CD4-positive, alpha-beta memory T cell (primary cell): ENCODE measurements at places on chromosomes 13 and 19.
A peak's percentile ranks its signal among the peaks of the same experiment; 100 is the strongest.

DNA sequence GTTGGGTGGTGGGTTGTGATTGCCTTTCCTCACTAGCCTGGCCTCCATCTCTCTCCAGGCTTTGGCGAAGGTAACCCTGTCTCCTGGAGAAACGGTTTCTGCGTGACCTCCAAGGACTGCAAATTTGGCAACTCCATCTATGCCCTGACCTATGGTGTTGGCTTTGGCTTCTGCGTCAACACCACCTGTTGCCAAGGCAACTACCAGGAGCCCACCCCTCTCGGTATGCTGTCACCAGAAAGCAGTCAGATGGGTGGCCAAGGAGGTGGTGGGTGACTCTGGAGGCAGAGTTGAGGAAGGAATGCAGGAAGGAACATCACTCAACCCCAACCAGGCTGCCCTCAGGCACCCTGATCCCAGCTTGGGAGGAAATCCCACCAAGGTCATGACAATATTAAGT is 18.6 kb upstream of the IRGC start:
- no peak for DNase-seq

GRCh38 chr13:45320876-45321629 is 19.9 kb downstream of the TPT1 start:
- no peak for DNase-seq

GRCh38 chr19:34277244-34277643 is 22.9 kb downstream of the GARRE1 start:
- no peak for DNase-seq

DNA sequence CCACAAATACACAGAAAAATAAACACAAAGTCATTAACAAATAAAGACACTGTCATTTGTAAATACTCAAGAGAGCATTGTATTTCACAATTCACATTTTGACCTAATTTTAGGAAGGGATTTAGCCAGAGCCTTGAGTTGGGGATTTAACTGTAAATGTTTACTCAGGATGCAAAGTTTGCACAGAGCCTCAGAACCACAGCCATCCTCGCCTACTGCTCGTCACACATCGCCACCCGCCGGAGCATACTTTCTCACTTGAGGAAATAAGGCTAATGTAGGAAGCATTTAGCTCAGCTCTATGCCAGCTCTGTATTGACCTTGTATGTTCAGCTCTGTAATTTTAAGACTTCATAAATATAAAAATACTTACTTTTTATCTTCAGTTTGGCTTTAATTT is 442.7 kb downstream of the OXGR1 start:
- DNase-seq: no peak

DNA sequence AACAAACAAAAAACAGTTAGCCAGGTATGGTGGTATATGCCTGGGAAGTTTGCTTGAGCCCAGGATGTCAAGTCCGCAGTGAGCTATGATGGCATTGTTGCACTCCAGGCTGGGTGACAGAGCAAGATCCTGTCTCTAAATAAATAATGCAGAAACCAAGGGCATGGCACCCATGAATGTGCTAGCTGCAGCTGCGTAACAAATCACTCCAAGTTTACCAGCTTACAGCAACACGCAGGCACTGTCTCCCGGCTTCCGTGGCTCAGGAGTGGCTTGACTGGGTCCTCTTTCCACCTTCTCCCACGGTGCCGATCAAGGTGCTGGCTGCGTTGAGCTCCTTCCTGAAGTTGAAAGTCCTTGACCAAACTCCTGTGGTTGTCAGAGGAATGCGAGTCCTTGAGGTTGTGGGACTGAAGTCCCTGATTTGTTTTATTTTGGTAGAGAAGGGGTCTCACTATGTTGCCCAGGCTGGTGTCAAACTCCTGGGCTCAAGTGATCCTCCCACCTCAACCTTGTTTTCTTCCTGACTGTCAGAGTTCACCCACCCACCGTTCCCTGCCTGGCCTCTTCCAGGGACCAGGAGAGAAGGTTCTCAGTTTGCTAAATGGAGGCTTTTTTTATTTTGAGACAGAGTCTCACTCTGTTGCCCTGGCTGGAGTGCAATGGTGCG is 13.2 kb upstream of the ONECUT3 start:
- DNase-seq: no peak

DNA sequence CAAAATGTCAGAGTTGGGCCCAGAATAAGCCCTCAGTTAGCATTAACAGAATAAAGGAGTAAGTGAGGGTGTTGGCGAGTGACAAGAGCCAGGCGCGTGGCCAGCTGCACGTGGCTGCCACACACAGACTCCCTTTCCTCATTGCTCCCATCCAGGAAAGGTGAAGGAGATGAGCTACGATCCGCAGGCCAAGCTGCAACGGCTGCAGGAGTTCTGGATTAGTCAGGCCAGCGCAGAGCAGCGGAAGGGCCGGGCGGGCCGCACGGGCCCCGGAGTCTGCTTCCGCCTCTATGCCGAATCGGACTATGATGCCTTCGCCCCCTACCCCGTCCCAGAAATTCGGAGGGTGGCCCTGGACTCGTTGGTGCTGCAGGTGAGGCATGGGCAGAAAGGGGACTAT is 13.2 kb downstream of the DHX34 start:
- no peak for DNase-seq

DNA sequence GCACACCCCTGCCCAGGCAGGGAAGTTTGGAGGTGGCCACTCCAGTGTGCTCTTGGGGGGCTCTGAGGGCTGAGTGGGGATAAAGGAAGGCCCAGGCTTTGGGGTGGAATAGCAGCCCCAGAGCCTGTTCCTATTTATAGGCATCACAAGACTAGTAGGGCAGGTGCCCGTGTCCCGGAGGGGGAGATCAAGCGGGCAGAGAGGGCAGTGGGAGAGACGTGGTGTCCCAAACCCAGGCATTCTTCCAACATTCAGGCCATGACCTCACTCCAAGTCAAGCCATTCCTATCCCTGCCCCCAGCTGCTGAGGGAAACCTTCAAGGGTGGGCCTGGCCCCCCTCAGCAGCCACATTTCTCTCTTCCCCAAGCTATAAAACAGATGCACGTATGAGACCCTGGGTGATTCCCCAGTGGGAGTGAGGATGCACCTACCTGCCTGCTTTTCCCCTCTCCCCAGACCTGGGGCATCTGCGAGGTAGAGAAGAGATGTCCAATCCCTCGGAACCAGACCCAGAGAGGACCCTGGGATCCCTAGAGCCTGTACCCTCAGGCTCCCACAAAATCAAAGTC is 3.9 kb downstream of the WIZ start:
- no peak for DNase-seq

GRCh38 chr13:72246396-72246795 is 379.4 kb upstream of the DACH1 start:
- DNase-seq: no peak

DNA sequence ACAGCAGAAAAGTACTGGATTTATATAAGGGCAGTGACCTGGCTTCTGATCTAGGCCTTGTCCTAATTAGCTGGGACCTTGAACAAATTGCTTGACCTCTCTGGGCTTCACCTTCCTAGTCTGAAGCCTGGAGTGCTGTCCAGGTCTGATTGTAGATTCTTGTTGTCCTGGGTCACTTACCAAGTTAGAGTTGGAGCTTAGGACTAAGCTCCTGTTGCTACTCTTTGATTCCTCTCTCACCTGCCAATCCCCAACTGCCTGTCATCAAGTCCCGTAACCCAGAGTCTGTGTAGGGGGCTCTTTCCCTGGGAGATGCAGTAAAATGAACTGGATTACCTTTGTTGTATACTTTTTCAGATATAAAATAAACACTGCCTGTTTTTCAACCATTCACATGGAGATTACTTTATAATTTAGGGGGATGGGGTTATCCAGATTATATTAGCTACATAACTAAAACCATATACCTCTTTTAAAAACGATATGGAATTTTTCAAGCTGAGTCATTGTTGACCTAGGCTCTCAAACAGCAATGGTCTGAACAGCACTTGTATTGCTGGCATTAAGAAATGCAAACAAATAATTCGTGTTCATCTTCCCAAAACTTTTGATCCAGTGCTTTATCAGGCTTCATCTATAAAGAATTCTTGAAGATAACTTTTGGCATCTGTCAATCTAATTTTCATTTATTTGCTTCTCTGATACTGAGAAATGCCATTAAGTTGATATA is 5.8 kb downstream of the ARHGAP35 start:
- no peak for DNase-seq

DNA sequence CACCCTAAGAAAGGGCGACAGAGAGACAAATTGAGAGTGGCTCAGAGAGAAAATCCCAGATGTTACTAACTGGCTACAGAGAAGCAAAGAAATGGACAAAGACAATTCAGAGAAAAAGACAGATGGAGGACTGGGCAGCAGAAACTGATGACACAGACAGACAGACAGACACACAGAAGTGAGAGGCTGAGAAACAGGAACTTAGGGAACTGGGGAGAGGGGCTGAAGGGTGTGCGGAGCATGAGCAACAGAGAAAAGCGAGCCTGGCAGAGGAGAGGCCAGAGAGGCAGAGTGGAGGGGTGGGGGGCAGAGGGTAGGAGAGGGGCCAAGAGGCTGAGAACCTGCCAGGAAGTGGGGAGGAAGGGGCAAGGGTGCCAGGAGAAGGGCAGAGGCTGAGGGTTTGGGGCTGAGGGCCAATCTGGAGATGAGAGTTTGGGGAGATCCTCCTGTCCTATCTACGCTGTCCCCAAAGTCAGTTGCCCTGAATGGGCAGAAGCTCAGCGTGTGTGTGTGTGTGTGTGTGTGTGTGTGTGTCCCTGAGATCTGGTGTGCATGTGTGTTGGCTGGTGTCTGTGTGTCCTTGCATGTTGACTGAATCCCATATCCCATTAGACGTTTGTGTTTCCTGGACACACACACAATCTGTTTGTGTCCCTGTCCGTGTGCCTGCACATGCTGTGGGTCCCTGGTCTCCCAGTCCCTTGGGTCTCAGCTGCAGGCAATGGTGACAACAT is 5.6 kb upstream of the ERFL start:
- DNase-seq: no peak

GRCh38 chr13:52371736-52372247 is 34.2 kb downstream of the THSD1 start:
- no peak for DNase-seq

DNA sequence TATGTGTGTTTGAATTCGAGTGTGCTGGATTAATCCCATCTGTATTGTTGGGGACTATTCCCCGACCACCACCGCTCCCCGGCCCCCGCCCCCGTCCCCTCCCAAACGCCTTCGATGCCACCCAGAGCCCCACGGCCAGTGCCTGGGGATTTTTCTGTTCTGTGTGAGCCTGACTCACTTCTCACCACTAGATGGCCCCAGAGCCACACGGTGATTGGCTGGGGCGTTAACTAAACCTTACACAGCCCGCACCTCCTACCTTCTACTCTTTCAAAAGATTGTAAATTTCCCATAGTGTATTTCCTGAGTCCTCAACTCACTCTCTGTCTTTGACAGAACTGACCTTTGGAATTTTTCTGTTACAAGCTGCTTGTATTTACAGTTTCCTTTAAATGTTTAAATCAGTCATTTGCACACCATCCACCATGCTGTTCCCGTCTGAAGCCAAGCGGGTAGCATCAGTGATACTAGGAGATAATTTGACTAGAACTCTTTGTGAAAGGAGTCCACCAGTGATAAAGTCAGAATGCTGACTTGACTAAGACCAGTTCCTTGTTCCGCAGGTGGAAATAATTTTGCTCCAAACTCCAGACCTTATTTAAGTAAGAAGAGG is 61.4 kb downstream of the RFX2 start:
- peak; percentile 75 for DNase-seq

DNA sequence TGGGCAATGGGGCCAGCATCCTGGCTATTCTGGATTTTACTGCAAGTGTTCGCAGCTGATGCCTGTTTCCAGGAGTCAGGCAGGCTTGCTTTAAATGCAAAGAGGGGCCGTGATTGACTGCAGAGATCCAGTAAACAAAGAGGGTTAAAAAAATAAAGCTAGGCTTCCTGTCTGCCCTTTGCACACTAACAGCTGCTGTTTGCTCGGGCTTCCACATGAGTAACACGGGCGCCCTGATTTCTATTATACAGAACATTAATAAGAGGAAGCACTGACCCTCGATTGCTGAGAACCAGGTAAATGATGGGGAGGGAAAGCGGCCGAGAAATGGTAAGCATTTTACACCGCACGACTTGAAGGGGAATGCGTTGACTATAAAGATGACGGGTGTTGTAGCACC is 254.2 kb upstream of the ZNF507 start:
- DNase-seq: no peak

DNA sequence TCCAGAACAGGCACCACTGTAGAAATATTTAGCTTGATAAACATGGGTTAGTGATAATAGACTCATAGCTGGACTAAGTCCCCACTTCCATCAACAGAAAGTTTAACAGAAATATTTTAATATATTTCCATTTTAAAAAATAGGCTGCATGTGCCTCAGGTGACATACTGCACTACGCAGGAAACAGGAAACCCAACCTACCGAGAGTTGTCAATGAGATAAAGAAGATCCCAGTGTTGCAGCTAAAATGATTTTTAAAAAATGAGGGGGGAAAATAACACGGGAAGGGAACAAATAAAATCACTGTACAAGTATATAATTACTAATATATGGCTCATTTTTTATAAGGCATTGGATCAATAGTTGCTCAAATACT is 154.8 kb downstream of the TBC1D4 start:
- DNase-seq: no peak

GRCh38 chr19:46394402-46394797 is 19.0 kb downstream of the CCDC8 start:
- no peak for DNase-seq

DNA sequence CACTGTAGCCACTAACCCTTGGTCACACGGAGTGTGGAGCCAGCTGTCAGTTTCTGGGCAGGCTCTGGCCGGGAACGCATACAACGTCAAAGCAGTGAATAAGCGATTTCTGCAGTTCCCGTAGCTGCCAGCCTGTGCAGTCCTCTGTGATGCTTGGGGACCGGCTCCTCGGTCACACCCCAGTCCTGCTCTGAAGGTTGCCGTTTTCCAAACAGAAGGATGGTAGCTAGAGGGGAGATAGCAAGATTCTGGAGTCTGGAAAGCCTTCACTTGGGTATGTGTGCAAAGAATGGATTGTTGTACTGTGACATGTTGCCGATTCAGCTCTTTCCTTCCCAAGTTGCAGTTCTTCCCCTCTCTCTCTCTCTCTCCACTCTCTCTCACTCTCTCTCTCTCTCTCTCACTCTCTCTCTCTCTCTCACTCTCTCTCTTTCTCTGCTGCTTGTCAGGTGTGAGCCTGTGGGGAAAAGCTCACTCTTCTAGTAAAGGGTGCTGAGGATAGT is 38.7 kb upstream of the C1QTNF9 start:
- peak; percentile 76 for DNase-seq

GRCh38 chr13:75607447-75607846 is 28.7 kb upstream of the LMO7 start:
- no peak for DNase-seq

DNA sequence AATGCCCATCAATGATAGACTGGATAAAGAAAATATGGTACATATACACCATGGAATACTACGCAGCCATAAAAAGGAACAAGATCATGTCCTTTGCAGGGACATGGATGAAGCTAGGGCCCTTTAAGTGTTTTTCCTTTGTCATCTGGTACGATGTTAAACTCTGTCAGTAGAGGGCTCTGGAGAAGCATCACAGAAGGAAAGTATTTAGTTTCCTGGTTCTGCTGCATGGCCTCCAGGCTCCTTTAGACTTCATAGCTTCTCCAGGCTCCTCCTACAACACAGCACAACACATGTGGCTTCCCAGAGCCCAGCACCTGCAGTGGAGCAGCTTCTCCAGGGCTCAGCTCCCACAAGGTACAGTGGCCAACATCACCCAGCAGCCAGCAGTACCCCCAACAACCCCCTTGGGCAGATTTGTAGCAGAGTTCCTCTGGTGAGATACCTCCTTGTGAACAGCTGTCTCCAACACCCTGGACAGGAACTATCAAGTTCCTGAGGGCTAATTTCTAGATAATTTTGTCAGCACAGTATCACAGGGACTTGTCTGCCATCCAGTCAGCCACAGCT is 63.4 kb downstream of the KCTD12 start:
- DNase-seq: no peak

- no peak for DNase-seq
These were observed 984 bp downstream of the SIX5 start for GRCh38 chr19:45767881-45768654.
